ENCODE measurements at places on chromosomes 16 and 17.

GRCh38 chr17:2400474-2400866 lies 390 bp downstream of the MNT start:
- DNase-seq = peak; percentile 75

DNA sequence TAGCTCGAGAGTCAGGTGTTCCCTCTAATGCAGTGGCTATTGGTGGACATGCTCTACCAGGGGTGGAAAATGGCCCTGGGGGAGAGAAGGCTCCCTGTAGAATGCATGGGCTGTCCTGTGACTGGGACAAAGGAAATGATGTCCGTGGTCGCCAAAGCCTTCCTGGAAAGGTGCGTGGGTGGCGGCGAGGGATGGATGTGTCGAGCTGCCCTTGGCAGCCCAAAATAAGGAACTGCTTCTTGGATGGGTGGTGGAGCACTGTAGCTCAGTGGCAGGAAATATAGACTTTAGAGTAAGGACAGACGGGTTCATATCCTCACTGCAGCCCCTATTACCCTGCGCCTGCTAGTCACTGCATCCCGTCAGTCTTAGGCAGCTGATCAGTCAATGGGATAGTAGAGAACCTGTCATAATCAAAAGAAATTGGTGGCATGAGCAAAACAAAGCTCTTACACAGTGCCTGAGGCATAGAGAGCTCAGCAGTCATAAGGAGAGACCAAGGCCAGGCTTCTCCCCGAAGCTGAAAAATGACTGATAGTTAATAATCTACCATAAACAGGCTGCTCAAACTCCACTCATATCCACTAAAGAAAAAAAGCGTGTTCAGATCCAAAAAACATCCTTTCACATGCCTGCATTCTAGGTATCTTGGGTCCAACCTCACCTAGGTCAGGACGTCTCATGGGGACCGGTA lies 123.5 kb upstream of the PLCG2 start:
- DNase-seq = no peak

- DNase-seq = no peak
Observed at GRCh38 chr17:75524269-75524969, 1.1 kb upstream of the LLGL2 start.

DNA sequence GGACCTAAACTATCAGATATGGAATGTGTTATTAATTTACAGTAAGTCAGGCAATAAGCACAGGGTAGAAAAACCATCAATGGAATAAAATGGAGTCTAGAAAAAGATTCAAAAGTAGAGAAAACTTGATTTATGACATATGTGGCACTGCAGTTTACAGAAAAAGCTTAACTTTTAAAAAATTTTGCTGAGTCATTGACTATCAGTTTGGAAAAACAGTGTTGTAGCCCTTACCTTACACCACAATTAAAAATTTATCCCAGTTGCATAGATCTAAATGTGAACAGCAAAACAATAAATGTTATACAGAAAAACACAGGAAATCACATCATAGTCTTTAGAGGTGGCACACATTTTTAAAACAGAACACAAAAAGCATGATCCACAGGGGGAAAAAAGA lies 108.5 kb downstream of the USP22 start:
- DNase-seq = peak; percentile 32

DNA sequence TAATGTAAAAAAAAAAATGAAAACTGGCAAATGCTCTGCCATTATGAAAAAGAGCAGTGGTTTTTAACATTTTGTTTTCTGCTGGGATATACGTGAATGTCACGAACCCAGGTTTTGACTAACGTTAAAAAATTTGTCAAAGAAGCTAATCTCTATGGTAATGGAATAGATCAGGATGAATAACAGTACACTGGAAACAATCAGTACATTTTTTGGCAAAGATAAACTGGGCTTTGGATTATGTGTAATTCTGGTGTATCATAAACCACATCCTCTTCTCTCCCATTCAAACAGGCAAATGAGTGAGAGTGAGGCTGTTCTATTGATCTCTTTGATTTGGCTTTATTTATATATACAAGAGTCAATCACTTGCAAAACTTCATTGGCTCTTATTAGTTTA lies 207.0 kb upstream of the IRX3 start:
- DNase-seq = no peak

Data from hematopoietic multipotent progenitor cell treated with erythropoietin and hydrocortisone succinate and interleukin-3 and kit ligand, for 6 days (in vitro differentiated cells).